ENCODE measurements at places on chromosomes 5 and 9.

DNA sequence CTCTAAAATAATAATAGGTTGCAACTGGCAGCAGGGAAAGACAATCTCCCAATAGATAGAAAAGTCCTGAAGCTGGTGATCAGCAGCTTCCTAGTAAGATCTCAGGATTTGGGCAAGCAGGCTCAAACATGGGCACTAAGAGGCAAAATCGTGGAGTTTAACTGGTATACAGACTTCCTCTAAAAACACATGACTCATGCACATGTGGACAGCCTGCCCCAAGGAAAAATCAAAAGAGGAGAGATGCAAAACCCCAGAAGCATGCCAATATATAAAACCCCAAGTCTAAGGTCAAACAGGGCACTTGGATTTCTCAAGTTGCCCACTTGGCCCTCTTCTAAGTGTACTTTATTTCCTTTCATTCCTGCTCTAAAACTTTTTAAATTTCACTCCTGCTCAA lies 62.8 kb downstream of the CDKN2A start:
- peak; percentile 22 for DNase-seq

GRCh38 chr5:23014825-23015224 lies 161.7 kb upstream of the CDH12 start:
- DNase-seq, result no peak

- DNase-seq, result no peak
Observed at GRCh38 chr5:54421976-54422375, 33.5 kb upstream of the HSPB3 start.

GRCh38 chr9:77251050-77251449 lies 73.7 kb downstream of the VPS13A start:
- DNase-seq, result no peak

- no peak for DNase-seq
Observed at GRCh38 chr5:98301547-98301946, 471.9 kb upstream of the RGMB start.

DNA sequence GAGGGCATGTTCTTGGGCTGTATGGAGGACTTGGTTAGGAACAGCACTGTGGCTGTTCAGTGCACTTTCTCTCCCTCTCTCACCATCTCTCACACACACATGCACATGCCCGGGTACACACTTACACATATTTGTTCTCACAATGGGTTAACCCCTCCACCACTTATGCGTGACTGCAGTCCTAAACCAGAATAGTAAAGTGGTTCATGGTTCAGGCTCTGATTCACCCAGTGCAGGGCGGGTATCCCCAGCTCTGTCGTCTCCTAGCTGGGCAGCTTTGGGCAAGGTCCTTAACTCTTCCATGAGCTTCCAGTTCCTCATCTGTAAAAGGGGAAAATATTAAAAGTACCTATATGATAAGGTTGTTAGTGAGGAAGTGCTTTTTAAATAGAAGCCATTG lies 45.3 kb upstream of the GALNT10 start:
- no peak for DNase-seq

- no peak for DNase-seq
Observed at GRCh38 chr5:16490911-16491310, 25.3 kb upstream of the ZNF622 start.

DNA sequence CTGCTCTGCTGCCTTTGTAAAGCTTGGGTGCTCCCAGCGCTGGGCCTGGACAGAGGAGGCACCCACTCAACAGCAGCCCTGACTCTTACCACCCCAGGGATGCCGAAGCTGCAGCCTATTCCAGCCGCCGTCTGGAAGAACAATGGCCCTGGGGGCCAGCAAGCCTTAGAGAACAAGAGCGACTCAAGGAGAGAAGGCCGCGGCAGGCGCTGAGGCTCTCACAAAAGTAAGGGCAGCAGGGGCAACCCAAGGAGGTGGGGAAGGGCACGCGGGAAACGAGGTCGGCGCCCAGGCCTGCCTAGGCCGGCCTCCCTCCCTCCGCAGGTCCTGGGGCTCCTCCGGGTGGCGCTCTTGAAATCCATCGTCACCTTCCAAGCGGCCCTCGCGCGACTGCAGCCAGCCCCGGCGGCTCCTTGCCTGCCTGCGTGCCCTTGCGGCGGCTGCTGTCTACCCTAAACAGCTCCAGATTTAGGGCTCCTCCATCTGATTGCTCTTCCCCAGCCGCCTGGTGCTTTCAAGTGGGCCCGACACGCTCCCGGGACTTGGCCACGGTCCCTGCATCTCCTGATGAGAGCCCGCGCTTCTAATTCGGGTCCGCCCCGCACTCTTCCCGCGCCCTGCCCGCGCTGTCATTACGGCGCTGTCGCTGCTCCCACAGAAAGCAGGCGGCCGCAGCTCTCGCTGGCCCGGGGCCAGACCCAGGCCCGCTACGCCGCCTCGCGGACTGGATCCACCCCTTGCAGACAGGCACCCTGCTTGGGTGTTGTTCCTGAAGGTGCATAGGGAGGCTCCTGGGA lies 213.3 kb downstream of the SEMA6A start:
- peak; percentile 16 for DNase-seq

DNA sequence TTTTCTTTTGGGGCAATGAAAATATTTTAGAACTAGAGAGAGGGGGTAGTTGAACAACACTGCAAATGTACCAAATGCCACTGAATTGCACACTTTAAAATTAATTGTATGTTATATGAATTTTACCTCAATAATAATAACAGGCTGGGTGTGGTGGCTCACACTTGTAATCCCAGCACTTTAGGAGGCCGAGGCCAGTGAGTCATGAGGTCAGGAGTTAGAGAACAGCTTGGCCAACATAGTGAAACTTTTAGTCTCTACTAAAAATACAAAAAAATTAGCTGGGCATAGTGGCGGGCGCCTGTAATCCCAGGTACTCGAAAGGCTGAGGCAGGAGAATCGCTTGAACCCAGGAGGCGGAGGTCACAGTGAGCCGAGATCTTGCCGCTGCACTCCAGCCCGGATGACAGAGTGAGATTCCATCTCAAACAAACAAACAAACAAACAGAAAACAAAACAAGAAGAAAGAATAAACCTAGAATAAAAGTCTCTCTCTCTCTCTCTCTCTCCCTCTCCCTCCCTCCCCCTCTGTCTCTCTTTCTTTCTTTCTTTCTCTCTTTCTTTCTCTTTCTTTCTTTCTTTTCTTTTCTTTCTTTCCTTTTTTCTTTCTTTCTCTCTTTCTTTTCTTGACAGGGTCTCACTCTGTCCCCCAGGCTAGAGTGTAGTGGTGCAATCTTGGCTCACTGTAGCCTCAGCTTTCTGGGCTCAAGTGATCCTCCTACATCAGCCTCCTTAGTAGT lies 91.1 kb downstream of the BASP1 start:
- no peak for DNase-seq

DNA sequence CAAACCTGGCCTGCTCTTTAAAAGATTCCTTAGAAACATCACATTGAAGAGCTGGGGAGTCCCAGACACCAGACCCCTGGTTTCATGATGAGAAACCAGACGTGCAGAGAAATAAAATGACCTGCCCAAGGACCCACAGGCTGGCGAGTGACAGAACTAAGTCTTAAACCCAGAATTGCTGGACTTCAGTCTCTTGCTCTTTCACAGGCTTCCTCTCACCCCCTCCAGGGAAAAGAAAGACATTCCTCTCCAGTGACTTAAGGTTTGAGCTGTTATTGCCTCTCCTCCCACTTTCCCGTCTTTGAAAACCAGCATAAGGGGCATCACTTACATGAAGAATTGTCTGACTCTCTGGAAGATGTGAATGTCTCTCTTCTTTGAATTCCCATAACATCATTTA lies 535.2 kb downstream of the IRX1 start:
- no peak for DNase-seq

DNA sequence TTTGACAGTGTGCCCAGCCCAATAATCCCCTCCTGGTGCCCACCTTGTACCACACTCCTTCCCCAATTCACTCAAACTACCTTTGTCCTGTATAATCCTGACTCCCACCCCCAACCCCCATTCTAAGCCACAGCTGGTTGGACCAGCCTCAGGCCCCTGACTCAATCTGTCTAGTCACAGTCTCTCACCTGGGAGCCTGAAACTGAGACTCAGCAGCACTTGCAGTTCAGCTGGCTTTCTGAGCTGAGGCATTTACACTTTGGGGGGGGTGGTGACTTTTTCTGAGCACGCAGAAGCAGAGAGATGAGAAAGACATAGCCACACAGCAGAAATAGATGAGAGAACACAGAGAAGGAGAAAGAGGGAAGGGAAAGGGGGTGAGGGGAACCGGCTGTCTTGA lies 247.3 kb downstream of the MAN2A1 start:
- DNase-seq, result no peak

DNA sequence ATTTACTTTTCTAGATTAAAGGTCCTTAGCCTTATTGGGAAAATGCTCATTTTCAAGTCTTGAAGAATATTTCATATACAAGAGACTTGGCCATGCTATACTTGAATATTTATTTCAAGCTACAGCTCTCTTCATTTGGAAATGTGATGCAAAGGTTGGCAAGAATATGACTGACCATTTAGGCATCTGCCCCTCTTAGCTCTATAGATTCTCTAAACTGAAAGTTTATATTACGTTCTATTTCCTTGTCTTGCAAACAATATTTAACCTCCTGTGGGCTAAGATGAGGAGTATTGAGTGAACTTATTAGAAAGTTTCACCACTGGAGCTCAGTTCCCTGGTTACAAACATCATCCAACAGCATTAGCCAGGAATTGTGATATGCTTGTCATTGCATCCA lies 593.1 kb downstream of the MAT2B start:
- DNase-seq, result no peak

DNA sequence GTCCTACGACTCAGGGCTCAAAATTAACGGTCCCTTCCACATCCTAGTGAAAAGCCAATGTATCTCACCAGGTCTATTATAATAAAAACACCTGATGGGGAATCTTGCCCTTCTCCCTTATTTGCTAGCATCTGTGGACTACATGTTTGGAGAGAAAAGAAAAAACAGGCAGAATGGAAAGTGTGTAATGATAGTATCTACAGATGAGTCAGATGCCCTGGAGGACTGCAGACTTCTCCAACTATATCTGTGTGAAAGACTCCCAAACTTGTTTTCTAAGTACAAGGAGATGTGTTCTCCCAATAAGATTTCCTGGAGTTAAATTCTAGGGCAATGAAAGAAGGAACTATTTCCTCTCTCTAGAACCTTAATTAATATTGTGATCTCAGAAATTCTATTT lies 66.0 kb downstream of the FOXB2 start:
- DNase-seq, result no peak

- DNase-seq, result no peak
Observed at GRCh38 chr5:91976451-91976850, 593.3 kb upstream of the ARRDC3 start.

DNA sequence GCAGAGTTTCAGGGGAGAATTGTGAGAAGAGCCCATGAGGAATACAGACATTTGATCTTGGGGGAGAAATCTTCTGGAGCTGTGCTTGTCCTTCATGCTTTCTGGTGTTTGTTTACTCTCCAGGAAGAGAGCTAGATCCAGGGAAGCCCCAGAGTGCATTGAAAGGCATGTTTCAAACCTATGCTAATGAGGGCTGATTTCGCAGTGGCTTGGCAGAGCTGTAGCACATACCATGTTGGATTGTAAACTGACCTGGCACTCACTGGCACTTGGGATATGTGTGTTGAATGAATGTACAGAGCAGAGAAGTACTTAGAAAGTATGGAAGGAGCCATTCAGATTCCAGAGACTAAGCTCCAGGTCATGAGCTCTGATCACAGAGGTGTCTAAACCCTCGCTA lies 30.9 kb downstream of the TNFSF8 start:
- peak; percentile 36 for DNase-seq

DNA sequence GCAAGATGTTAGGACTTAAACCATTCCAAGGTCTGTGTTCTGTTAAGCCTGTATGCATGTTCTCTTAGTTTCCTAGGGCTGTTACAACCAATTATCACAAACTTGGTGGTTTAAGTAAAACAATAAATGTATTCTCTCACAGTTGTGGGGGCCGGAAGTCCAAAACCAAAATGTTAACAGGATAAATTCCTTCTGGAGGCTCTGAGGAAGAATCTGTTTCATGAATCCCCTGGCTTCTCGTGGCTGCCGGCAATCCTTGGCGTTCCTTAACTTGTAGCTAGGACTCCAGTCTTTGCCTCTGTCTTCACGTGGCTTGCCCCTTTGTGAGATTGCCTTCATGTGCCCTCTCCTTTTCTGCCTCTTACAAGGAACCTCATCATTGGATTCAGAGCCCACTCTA lies 30.4 kb downstream of the FEM1C start:
- DNase-seq, result no peak

DNA sequence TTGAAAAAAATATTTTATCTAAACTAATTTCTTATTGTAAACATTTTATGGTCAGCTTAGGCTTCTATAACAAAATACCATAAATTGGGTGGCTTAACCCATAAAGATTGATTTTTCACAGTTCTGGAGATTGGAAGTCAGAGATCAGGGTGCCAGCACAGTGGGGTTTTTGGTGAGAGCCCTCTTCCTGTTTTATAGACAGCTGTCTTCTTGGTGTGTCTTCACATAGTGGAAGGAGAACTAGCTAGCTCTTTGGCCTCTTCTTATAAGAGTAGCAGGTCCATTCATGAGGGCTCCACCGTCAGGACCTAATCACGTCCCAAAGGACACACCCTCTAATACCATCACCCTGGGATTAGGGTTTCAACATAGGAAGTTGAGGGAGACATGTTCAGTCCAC lies 26.6 kb downstream of the OTULINL start:
- DNase-seq, result no peak

DNA sequence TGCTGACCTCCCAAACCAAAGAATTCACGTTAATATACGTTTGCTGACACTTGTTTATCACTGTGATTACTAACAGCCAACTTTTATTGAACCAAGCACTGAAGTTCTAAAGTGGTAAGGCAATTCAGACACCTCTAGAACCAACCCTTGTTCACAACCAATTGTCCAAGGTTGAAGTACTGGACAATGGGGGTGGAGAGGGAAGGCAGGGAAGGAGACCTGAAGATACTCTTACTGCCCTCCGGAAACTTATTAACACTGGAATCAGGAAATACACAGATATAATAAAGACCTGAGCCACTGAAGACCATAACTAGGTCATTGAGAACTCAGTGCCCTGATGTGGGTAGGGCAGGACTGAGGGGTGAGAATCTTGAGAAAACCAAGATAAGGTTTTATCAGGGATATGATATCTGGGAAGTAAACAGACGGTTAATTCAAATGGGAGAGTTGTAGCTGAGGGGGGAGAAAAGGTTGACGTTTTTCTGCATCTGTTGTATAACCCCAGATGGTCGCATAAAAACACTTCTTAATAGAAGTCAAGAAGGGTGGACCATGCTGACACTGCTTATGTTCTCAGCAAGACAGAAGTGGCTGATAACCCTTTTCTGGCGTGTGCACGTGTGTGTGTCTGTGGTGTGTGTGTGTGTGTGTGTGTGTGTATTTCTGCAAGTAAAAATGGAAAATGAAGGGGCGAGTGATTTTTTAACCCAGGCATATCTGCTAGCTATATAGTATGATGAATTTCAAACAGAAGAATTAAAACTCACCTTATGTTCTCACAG lies 125.9 kb downstream of the LHFPL2 start:
- DNase-seq, result no peak

- DNase-seq, result peak; percentile 84
Observed at GRCh38 chr9:16069671-16070454, 517.0 kb downstream of the CCDC171 start.

Measured in renal cortical epithelial cell (primary cell).